ENCODE measurements at places on chromosomes 5 and 9. TPM values are rescaled to one million over a fixed set of nuclear protein-coding genes. Genes with fewer than 3 reads are reported as not detected.

The TAF11L10 gene
- total RNA-seq = not detected

The ZNF474 gene
- not detected for total RNA-seq

The FGFR4 gene
- 13.7 TPM for total RNA-seq

The GMCL2 gene
- total RNA-seq = 0.03 TPM

The FST gene
- not detected for total RNA-seq
